ENCODE measurements at places on chromosomes 3 and 15. TPM values are rescaled to one million over a fixed set of nuclear protein-coding genes. Genes with fewer than 3 reads are reported as not detected.

DNA sequence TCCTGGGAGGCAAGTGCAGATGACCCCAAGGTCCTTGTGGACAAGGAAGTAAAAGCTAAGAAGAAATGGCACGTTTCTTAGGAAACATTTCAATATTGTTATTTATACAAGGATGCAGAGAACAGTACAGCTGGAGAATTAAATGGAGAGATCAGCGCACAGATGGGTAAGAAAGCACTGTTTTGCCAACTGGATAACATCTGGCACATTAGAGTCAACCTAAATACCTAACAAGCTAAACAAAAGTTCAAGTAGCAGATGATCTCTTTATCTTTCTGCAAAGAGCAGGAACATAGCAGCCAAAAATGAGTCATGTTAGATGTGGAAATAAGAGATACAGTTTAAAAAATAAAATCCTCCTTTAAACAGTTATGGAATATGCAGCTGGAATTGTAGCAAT lies 15.7 kb upstream of the DPPA4 start:
- no peaks in the 10 kb centered on the region for H3K36me3 ChIP-seq
- H3K27me3 ChIP-seq, result no peaks in the 10 kb centered on the region
- H3K4me1 ChIP-seq, result no peaks in the 10 kb centered on the region
- no peak overlapping the region for H3K27ac ChIP-seq
- no peak overlapping the region for H3K4me3 ChIP-seq
- DNase-seq, result no peak

DNA sequence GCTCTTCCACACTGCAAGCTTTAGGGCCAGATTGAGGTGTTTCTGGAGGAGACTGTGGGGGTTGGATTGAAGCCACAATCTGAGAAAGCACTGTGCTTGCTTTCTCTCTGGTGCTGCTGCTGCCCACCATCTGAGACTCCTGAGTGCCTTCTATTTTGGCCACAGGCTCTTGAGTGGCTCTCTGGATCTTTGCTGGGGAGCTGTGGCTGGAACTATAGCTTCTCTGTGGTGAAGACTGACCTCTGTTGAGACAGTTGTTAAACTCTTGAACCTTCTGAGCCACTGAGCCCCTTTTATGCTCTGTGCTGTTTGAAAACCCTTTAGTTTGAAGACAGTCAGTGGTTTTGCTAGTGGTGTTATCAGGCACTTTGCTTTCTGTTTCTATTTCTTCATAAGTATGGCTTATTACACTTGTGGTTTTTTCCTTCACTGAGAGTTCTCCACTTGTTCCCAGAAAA lies 108.7 kb upstream of the TSPAN3 start:
- H3K36me3 ChIP-seq, result no peaks in the 10 kb centered on the region
- no peaks in the 10 kb centered on the region for H3K27me3 ChIP-seq
- H3K4me3 ChIP-seq, result no peak overlapping the region
- no peak for DNase-seq
- no peaks in the 10 kb centered on the region for H3K4me1 ChIP-seq

DNA sequence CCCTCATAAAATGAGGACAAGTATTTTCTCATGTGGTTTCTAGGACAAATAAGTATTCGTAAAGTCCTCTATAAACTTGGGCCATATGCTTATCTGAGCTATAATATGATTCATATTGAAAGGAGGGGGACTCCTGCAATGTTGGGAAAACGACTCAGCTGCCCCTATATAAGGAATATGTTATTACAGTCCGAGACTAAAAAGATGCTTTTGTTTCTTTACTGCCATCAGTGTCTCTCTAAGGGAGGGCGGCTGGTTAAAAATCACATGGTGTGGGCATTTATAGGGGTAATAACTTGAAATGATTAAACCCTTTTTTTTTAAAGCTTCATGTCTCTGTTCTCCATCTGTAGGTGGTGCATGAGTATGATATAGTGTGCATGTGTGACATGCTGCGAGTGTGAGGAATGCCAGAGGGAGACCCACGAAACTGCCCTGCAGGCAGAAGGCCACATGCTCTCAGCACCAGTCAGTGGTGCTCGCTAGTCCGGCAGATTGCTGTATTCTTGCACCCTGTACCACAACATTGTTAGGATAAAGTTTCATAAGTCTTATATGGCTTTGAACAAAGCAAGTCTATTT lies 256.0 kb upstream of the CTDSPL start:
- no peak overlapping the region for H3K4me3 ChIP-seq
- no peak for DNase-seq
- no peaks in the 10 kb centered on the region for H3K36me3 ChIP-seq
- no peaks in the 10 kb centered on the region for H3K27me3 ChIP-seq
- peaks cover 27% of the 10 kb centered on the region for H3K4me1 ChIP-seq

GRCh38 chr3:107604057-107604822 lies 81.5 kb downstream of the BBX start:
- DNase-seq, result no peak
- H3K27ac ChIP-seq, result no peak overlapping the region
- no peaks in the 10 kb centered on the region for H3K36me3 ChIP-seq
- no peaks in the 10 kb centered on the region for H3K27me3 ChIP-seq

DNA sequence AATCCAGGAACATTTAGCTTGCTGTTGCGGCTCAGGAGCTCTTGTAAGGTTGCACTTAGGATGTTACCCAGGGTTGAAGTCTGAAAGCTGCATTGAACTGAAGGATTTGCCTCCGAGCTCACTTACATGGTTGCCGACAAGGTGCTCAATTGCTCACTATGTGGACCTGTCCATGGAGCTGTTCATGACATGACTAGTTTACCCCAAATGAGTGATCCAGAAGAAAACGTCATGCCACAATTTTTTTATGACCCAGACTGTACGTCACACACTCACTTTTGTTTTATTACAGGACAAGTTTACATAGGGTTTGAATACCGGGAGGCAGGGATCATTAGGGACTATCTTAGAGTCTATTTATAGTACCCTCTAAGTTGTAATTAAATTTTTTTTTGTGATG lies 21.0 kb upstream of the CLDN11 start:
- no peak overlapping the region for H3K4me3 ChIP-seq
- no peaks in the 10 kb centered on the region for H3K4me1 ChIP-seq
- H3K36me3 ChIP-seq, result no peaks in the 10 kb centered on the region

- no peaks in the 10 kb centered on the region for H3K27me3 ChIP-seq
- no peaks in the 10 kb centered on the region for H3K36me3 ChIP-seq
- no peak overlapping the region for H3K27ac ChIP-seq
- no peak overlapping the region for H3K4me3 ChIP-seq
- DNase-seq, result no peak
Observed at GRCh38 chr3:106022913-106023312, 154.1 kb upstream of the CBLB start.

DNA sequence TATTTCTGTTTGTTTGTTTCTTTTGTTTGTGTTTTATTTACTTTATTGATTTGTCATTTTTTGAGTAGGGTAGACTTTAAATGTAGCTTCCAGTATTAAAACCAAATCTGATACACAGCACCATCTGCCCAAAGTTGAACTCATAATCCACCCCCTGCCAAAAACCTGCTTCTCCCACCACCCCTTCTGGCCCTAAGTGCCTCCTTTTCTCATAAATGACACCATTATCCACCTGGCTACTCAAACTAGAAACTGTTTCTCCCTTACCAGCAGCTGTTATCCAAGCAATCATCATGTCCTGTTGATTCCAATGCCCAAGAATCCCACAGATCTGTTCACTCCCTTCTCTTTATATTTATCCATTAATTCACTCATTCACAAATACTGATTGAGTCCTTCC lies 21.8 kb upstream of the PTX3 start:
- H3K36me3 ChIP-seq, result no peaks in the 10 kb centered on the region
- no peak for DNase-seq
- no peak overlapping the region for H3K4me3 ChIP-seq
- H3K27ac ChIP-seq, result no peak overlapping the region
- no peaks in the 10 kb centered on the region for H3K27me3 ChIP-seq

GRCh38 chr3:133049491-133049890 lies 11.3 kb downstream of the TMEM108 start:
- H3K27me3 ChIP-seq, result no peaks in the 10 kb centered on the region
- no peaks in the 10 kb centered on the region for H3K36me3 ChIP-seq
- no peak overlapping the region for H3K27ac ChIP-seq

DNA sequence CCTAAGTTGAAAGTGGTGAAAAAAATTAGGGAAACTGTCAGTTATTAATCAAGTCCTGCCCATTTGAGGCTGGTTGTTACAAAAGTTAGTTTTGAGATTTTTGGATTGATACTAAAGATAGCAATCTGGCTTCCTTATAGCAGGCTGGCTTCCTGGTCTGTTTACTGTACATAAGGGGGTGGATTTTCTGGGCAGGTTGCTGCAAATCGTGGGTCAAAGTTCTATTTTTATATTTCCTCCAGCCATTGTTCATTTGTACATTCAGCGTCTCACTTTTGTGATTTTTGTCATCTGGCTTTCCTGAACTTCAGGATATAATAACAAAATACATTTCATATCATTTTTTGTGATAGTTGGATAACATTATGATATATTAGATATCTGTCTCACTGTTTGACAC lies 49.5 kb downstream of the CLDN1 start:
- no peak for DNase-seq
- no peaks in the 10 kb centered on the region for H3K36me3 ChIP-seq
- H3K27ac ChIP-seq, result no peak overlapping the region
- H3K27me3 ChIP-seq, result no peaks in the 10 kb centered on the region

DNA sequence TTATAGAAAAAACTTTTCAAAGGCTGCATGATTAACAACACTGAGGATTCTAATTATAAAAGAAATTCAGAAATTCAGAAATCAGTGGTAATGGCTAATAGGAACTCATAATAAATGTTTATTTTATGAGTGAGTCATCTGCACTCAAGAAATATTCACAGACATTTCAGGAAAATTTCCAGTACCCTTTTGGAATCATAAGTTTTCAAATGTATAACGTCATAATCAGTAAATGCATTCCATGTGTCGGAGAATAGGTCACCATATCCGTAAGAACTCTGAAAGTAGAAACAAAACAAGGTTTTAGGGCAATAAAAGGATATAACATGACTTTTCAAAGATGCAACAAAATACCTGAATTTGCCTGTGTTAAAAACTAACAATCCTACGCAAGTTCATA lies 24.7 kb downstream of the EOGT start:
- H3K27me3 ChIP-seq, result no peaks in the 10 kb centered on the region
- no peaks in the 10 kb centered on the region for H3K36me3 ChIP-seq
- no peak for DNase-seq
- H3K27ac ChIP-seq, result no peak overlapping the region
- no peaks in the 10 kb centered on the region for H3K4me1 ChIP-seq

- no peaks in the 10 kb centered on the region for H3K4me1 ChIP-seq
- no peaks in the 10 kb centered on the region for H3K36me3 ChIP-seq
- peak; percentile 49 for DNase-seq
- H3K27ac ChIP-seq, result no peak overlapping the region
Observed at GRCh38 chr3:24830230-24831152, 335.8 kb upstream of the THRB start.

GRCh38 chr3:197171481-197172067 lies 126.8 kb downstream of the DLG1 start:
- no peak overlapping the region for H3K27ac ChIP-seq
- H3K4me1 ChIP-seq, result peaks cover 3% of the 10 kb centered on the region
- no peaks in the 10 kb centered on the region for H3K27me3 ChIP-seq
- no peak overlapping the region for H3K4me3 ChIP-seq
- DNase-seq, result no peak

DNA sequence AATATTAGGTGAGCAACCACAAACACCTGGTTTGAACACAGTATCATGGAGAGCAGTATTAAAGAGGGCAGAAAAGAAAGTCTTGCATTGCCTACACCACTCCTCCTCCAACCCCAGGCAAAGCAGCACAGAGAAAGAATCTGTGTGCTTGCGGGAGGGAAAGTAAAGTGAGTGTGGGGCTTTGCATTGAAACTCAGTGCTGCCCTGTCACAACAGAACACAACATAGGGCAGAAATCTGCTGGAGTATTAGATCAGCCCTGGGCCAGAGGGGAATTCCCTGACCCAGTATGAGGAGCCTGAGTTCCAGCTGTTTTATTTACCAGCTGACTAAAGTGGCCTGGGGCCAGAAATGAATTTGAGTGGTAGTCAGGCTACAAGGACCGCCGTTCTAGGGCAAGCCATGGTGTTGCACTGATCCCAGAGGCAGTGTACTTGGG lies 75.5 kb downstream of the SPATA16 start:
- H3K4me3 ChIP-seq, result no peak overlapping the region
- H3K4me1 ChIP-seq, result no peaks in the 10 kb centered on the region
- H3K27me3 ChIP-seq, result no peaks in the 10 kb centered on the region
- H3K27ac ChIP-seq, result no peak overlapping the region

ZNF592 gene
- 11.0 TPM for total RNA-seq

TPRG1 gene
- total RNA-seq, result 0.43 TPM

SPINK8 gene
- not detected for total RNA-seq

CCDC39 gene
- not detected for total RNA-seq

CCK gene
- total RNA-seq, result not detected

SLC24A1 gene
- 9.5 TPM for total RNA-seq

SKOR1 gene
- total RNA-seq, result 0.12 TPM

LRTM1 gene
- total RNA-seq, result not detected
